ENCODE measurements at places on chromosomes 1 and 21.

DNA sequence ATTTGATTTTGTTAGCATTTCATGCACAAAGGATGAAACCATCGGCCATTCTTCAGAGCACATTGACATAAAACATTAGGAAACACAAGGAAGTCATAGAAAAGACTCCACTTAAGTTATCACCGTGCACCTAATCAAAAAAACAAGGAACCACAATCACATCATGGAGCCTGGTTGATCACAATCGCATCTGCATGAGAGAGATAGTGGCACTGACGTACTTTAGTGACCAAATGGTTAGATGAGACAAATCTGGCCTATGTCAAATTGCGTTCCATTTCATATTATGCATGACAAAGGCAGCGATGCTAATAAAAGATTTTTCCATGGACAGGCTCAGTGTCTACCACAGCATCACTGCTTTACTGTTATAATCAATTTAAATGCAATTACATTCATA lies 571.8 kb upstream of the ADGRL2 start:
- no peak for DNase-seq

- no peak for DNase-seq
Measured at GRCh38 chr1:245552331-245552730, 397.5 kb downstream of the KIF26B start.

DNA sequence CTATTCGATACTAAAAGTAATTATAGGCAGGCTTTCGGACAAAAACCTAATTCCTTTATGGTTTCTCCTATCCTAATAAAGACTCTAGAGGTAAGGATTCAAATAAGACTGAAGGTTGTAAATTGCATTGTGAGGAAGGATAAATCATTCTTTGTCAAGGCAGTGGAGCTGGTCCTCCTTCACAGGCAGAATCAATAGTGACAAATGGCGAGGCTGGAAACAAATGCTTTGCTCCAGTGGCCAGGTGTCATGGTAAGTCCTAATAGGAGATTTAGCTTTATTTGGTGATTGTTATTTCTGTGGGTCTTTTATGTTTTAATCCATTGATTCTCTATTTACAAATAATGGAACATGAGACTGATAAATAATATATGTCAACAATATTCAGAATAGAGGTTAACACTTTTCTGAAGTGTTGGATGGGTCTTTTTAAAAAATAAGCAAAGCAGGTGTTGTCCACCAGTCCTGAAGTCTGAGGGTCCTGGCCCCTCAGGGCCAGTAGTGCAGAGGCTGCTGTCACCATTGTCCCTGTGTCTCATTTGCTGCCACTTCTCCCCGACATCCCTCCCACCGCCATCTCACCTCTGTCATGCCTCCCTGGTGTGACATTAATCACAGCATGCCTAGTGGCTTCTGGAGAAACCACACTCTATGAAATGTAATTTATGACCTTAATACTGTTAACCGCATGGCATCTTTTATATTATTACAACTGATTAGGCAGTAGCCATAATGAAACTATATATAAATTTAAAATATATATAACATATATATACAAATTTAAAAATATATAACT lies 120.9 kb upstream of the MAGI3 start:
- no peak for DNase-seq

DNA sequence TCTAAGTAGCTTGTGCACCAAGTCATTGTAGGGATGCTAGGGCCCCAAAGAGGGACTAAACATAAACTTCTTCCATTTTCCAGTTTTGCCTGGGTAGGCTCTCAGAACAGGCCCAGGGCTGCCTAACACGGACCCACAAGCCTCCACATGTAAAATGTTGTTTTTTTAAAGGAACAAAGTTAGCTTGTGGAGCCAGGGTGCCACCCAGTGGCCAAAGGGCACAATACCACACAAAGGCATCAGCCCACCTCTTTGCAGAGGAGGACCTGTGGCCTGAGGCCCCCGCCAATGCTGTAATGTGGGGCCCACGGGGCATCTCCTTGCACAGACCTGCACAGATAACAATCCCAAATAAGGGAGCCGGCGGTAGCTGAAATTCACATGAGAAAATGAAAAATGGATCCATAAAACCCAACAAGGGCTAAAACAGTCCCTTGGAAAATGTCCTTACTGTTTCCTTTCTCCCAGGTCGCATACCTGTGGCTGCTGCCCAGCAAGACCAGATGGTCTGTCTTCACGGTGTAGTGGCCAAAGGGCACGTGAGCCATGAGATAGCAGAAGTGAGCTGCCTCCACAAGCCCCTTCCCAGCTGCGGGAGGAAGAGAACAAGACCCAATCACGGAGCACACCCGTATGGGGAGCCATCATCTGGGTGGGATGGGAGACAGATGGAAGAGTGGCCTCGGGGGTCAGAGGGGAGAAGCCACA lies 23.8 kb downstream of the SEC16B start:
- no peak for DNase-seq
